ENCODE measurements at places on chromosomes 7 and 10.

GRCh38 chr10:95350830-95351228, 60.0 kb upstream of the PDLIM1 start:
- DNase-seq: no peak

- no peak for DNase-seq
Measured at GRCh38 chr7:141416650-141417270, 134.4 kb upstream of the AGK start.

- DNase-seq: no peak
Measured at GRCh38 chr10:116699471-116700150, 42.8 kb downstream of the HSPA12A start.

GRCh38 chr7:128201067-128201689, 39.9 kb upstream of the LEP start:
- DNase-seq: no peak

DNA sequence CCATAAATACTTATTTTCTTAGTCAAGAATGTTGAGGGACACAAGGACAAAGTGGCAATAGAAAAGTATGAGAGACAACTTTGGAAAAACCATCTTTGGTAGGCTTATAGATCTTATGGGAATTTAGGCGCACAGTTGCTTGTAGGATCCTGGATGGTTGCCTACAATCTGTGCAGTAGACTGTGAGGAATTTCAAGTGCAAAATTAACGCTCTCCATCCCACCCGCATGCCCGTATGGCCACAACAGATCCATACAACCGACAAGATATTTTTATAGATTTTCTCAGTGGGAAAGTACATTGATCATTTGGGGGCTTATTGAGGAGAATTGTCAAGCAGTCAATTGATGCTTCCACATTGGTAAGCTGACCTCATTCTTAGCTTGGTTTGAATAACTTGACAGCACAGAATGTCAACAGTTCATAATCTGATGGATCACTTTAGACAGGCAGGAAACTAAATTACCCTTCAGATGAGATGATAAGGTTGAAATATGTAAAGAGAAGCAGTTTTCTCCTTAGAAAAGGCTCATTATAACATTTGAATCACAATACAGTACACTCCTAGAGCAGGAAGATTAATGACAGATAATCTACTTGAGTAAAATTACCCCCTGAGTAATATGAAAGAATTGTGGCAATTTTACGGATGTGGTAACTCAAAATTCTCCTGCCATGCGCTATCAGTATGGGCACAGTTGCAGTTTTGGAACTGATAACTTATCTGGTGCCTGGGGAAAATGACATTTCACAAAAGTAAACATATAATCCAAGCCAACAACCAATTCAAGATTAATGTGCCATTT, 479.7 kb downstream of the KIF20B start:
- peak; percentile 93 for DNase-seq

- DNase-seq: no peak
Measured at GRCh38 chr7:38781991-38782390, 127.0 kb downstream of the VPS41 start.

GRCh38 chr7:35849158-35849831, 48.4 kb downstream of the SEPTIN7 start:
- DNase-seq: no peak

GRCh38 chr10:36141856-36142560, 499.9 kb upstream of the FZD8 start:
- peak; percentile 16 for DNase-seq

GRCh38 chr7:12809476-12809875, 122.0 kb downstream of the ARL4A start:
- DNase-seq: no peak

Data from M059J (cell line).